ENCODE measurements at places on chromosomes 3 and 15.

DNA sequence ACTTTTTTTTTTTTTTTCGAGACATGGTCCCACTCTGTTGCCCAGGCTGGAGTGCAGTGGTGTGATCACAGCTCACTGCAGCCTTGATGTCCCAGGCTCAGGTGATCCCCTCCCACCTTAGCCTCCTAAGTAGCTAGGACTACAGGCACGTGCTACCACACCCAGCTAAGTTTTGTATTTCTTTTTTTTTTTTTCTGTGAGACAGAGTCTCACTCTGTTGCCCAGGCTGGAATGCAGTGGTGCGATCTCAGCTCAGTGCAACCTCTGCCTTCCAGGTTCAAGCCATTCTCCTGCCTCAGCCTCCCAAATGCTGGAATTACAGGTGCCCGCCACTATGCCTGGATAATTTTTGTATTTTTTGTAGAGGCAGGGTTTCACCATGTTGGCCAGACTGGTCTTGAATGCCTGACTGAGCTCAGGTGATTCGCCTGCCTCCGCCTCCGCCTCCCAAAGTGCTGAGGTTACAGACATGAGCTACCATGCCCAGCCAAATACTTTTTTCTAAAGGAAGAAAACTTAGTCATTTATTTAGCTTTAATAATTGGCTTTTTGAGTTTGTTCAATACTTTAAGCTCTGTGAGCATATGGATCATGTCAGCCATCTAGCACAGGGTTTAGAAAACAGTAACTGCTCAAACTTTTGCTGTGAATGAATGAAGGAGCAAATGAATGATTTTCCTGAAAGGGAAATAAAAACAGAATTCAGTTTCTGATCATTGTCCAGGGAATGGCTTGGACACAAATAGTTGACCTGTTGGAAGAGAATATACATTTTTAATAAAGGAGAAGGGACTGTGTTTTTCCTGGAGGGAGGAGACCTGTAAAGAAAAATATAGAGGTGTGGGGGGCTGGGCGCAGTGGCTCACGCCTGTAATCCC is 26.0 kb downstream of the UBE2E1 start:
- no peak for DNase-seq

- DNase-seq: no peak
Measured at GRCh38 chr3:123651449-123652341, 66.8 kb upstream of the HACD2 start.

GRCh38 chr3:159233734-159234133 is 431.9 kb downstream of the MFSD1 start:
- no peak for DNase-seq

GRCh38 chr3:157318639-157319288 is 117.9 kb upstream of the PTX3 start:
- no peak for DNase-seq

DNA sequence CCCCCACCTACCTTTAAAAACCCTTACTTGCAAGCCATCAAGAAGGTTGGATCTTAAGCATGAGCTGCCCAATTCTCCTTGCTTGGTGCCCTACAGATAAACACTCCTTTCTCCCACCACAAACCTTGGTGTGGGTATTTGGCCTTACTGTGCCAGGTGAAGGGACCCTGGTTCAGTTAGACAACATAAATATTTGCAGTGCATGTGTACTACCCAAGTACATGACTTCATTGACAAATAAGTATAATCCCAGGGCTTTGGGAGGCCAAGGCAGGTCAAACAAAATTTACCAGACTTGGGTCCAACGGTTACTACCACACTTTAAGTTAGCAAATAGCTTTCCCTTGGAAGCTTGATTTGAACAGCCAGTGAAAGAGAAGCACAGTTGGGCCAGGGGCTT is 9.3 kb upstream of the CNOT10 start:
- DNase-seq: no peak

DNA sequence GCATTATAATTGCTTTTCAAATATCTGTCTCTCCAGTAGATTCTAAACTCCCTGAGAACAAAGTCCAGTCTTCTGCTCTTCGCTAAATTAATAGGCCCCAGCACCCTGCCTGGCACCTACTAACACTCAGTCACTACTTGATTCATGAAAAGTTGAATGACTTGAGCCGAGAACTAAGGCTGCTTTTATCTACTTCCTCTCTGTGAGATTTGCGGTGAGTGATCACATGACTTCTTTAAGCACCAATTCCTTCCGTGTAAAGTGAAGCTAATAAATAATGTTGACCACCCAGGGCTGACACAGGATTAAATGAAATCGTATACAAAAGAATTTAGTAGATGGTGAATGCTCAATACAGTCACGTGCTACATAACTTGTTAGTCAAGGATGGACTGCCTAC is 44.6 kb upstream of the PGPEP1L start:
- no peak for DNase-seq

DNA sequence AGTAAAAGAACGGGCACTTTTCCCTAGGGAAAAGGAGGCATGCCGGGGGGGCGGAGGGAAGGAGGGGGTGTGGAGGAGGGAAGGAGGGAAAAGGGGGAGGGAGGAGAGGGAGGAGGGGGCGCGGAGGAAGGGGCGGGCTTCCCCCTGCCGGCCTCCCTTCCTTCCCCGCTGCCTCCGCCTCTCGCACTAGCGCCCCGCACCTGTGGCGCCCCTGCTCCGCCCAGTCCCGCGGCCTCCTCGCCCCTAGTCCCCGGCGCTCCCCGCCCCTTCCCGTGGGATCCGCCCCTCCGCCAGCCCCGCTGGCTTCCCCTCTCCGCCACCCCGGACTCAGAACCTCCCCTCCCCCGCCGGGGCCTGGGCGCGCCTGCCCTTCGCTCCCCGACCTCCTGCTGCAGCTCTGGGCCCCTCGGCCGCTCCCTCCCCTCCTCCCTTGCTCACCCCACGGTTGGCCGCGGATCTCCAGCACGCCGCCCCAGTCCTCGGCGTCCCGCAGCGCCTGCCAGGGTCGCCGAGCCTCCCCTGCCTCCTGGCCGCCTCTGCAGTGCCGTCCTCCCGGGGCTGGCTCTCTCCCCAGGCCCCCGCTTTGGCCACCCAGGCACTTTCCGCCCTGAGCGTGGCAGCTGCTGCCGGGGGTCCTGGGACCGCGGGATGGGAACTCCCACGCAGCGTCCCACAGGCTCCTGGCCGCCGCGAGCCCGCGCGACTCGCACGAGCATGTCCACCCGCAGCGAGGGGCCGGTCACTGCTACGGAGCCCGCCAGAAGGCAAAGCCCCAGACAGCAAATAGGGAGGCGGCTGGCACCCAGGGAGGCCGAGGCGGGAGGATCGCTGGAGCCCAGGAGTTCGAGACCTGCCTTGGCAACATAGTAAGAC is 147.4 kb downstream of the TJP1 start:
- DNase-seq: no peak

- DNase-seq: no peak
Measured at GRCh38 chr15:51180534-51180933, 85.8 kb upstream of the TNFAIP8L3 start.

GRCh38 chr15:74724570-74725224 is 631 bp downstream of the CYP1A1 start:
- DNase-seq: no peak

DNA sequence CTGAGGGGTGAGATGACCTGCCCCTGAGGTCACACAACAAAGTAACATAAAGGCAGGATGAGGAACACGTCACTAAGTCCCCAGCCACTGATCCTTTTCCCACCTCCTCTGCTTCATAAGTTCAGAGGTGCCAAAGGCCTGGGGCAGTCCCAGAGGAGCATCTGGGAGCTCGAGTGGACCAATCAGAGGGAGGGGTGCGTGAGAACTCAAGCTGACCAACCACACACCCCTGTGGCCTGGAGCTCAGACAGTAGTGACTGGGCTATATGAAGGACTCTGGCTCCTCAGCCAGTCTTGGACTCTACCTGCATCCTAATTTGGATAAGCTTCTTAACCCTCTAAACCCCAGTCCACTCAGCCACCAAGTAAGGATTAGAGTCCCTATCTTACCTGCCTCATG is 28.0 kb upstream of the CAV3 start:
- no peak for DNase-seq

DNA sequence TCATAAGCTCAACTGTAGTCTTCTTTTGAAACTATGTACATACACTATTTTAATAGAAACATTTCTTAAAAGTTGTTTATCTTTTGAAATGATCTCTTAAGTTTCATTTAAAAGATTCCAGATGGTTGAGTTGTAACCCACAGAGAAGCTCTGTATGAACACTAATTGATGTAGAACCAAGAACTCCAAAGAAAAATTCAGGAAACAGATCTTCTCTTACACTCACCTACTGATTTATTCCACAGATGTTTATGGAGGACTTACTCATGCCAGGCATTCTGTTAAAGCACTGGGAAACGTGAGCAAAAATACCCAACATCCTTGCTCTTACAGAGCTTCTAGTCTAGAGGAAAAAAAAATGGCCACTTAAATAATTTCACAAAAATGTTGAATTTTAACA is 551.1 kb downstream of the NAALADL2 start:
- no peak for DNase-seq

DNA sequence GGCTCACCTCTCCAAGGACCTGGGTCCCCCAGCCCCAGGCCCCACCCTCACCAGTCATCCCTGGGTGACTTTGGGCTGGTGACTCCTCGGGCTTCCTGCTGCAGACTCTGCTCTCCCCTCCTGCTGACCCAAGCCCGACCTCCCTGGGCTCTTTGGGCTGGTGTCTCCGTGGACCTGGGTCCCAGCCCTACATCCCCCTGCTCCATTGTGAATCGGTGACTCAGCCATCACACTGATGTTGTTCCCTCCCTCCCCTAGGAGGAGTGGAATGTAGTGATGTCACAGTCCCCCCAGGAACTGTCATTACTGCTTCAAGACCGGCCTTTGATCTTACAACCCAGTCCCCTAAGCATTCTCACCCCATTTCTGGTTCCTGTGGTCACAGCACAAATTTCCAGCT is 83.7 kb downstream of the ADAMTS7 start:
- DNase-seq: no peak

DNA sequence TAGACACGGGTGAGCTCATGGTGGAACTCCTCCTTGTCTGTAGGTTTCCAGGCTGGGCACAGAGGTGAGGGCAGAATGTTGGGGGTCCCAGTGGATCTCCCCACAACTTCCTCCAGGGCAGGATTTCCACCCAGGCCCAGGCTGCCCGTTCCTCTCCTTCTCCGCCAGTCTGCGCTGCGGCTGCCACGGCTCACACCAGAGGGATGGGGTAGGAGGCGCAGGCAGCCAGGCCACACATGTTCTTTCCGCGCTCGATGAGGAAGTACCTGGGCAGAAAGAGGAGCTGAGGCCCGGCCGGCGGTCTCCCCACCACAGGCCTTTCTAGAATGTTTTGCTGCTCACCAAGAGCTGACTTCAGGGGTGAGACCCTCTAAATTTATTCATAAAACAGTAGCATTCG is 22.9 kb downstream of the CTSH start:
- DNase-seq: no peak

- no peak for DNase-seq
Measured at GRCh38 chr3:76039431-76039830, 254.1 kb upstream of the ZNF717 start.

- DNase-seq: no peak
Measured at GRCh38 chr15:62558640-62559380, 393.7 kb upstream of the C2CD4B start.

DNA sequence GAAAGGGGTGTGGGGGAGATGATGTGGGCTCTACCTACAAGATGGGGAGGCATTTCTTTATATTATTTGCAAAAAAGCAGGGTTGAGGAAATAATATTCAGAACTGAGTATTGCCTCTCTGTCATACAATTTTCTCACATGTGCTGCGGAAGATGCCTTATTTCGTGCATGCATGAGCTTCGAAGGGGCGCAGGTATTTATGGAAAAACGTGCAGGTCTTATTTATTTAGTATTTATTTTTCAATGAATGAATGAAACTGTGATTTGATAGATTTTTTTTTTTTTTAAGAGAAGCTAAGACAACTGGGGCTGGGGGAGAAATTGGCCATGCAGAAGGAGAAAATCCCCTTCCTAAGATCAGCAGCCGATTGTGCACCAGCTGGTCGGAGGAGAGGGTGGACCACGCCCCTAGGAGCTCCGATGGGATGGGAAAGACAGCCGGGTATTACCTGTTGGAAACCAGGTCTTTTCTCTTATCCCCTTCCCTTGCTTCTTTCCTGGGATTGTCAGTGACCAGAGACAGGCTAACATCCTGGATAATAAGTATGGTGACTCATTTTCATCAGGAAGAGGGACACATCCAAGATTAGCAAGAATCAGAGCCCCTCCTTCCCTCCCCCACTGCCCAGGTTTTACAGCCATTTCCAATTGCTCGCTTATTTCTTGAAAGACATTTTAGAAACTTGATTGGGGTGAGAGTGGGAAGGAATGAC is 875 bp downstream of the GAP43 start:
- no peak for DNase-seq

DNA sequence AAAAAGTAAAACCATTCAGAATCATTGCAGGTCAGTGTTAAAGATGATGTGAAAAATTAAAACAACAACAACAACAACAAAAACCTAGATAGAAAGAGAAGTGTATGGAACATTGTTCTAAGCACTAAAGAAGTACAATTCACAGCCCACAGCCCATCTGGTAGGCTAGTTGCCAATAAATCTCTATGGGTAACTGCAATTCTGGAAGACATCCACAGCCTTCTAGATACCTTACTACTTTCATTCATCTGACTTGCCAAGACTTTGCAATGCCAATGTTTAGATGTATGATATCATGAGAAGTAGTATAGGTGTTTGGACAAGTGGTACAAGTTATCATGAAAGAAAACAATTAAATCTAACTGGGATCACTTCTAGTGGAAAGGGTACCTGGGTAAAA is 198.6 kb downstream of the VGLL3 start:
- no peak for DNase-seq

DNA sequence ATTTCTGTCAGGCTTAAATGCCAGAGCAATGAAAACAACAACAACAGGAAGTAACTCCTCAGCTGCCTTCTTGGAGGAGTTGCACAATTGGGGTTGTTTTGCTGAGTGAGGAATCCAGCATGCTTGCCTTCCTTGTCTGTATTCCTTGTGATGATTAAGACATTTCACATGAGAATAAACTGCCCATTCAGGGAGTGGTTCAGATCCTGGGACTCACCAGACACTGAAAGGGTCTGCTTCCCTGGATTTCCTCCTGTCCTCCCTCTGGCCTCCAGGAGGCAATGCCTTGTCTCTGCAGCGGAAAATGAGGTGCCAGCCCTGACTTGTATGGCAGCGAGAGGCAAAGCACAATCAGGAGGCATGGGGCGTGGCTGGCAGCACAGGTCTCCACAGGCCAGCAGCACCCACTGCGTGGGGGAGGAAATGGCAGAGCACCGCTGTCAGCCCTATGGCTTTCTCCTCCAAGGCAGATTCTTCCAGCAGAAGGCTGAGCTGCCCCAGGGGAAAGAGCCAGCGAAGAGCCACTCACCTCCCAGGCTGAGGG is 41.5 kb downstream of the RBP2 start:
- DNase-seq: no peak

- no peak for DNase-seq
Measured at GRCh38 chr15:77454951-77455350, 34.3 kb downstream of the HMG20A start.

DNA sequence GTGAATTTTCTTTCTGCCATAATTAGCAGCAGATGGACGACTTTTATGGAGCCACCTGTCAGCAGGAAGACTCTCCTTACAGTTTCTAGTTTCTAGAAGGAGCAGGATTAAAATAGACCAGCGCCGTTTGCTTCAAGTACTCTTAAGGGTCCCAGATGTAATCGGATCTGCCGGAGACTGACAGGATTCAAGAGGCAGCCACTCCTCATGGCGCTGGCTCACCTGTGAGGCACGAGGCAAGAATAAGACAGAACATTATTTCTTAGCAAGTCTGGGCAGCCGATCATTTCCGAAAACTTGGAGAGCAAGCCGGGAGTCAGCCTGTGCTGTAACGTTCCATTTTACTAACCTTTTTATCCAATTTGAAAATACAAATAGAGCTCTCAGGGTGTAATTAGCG is 410.4 kb upstream of the RORA start:
- no peak for DNase-seq
